Dermis lymphatic vessel endothelial cell (primary cell): ENCODE measurements at places on chromosomes 4 and X. TPM values are rescaled to one million over a fixed set of nuclear protein-coding genes. Genes with fewer than 3 reads are reported as not detected.

Gene LRCH2
- total RNA-seq: 11.5 and 14.3 TPM in 2 replicates

Gene S100P
- total RNA-seq: 0.54 TPM in 1 of 2 replicates, not detected in the other

Gene MAGEB10
- not detected in 2 replicates for total RNA-seq

Gene CSN1S1
- total RNA-seq: not detected in 2 replicates

Gene PITX2
- total RNA-seq: 0.09 and 0.11 TPM in 2 replicates

Gene CSAG3
- total RNA-seq: not detected in 2 replicates

Gene GIMD1
- not detected in 2 replicates for total RNA-seq

Gene ZRSR2
- total RNA-seq: 1.3 and 3.1 TPM in 2 replicates

Gene WAS
- total RNA-seq: not detected in 2 replicates

Gene NMU
- 0.17 TPM in 1 of 2 replicates, not detected in the other for total RNA-seq

Gene MED14
- total RNA-seq: 13.9 and 20.4 TPM in 2 replicates

Gene MSX1
- total RNA-seq: 0.87 and 1.2 TPM in 2 replicates

Gene SPANXC
- not detected in 2 replicates for total RNA-seq

Gene SMIM20
- total RNA-seq: 15.0 and 20.7 TPM in 2 replicates

Gene IBSP
- total RNA-seq: not detected in 2 replicates

Gene SMIM10L2A
- total RNA-seq: 0.76 and 0.95 TPM in 2 replicates

Gene GUF1
- total RNA-seq: 6.2 and 10.5 TPM in 2 replicates

Gene SLITRK4
- under 0.01 TPM in 1 of 2 replicates, not detected in the other for total RNA-seq

Gene IL1RAPL1
- total RNA-seq: 0.09 TPM in 1 of 2 replicates, not detected in the other

Gene FOXP3
- total RNA-seq: under 0.01 TPM in 1 of 2 replicates, not detected in the other

Gene PAK3
- total RNA-seq: 1.3 and 1.7 TPM in 2 replicates

Gene ADH1B
- total RNA-seq: 0.09 TPM in 1 of 2 replicates, not detected in the other

Gene CSN3
- total RNA-seq: not detected in 2 replicates

Gene CCSER1
- 0.11 and 0.17 TPM in 2 replicates for total RNA-seq

Gene POU4F2
- total RNA-seq: not detected in 2 replicates

Gene GAGE10
- not detected in 2 replicates for total RNA-seq

Gene BST1
- 16.5 and 77.7 TPM in 2 replicates for total RNA-seq

Gene MPP1
- total RNA-seq: 25.3 and 26.8 TPM in 2 replicates

Gene SLC10A3
- 9.0 and 12.9 TPM in 2 replicates for total RNA-seq

Gene NDNF
- total RNA-seq: 0.87 and 3.4 TPM in 2 replicates

Gene PORCN
- 4.6 and 6.1 TPM in 2 replicates for total RNA-seq

Gene CCDC110
- 0.43 and 0.60 TPM in 2 replicates for total RNA-seq

Gene F8A2
- total RNA-seq: not detected in 2 replicates

Gene RASGEF1B
- 0.52 TPM in 1 of 2 replicates, not detected in the other for total RNA-seq

Gene MAGEA2
- total RNA-seq: not detected in 2 replicates

Gene USP26
- total RNA-seq: not detected in 2 replicates

Gene GLRA3
- not detected in 2 replicates for total RNA-seq

Gene RASSF6
- not detected in 2 replicates for total RNA-seq

Gene P2RY8
- 0.26 and 0.43 TPM in 2 replicates for total RNA-seq

Gene ANXA10
- total RNA-seq: 0.11 TPM in 1 of 2 replicates, not detected in the other

Gene TRIM75
- not detected in 2 replicates for total RNA-seq

Gene PPBP
- not detected in 2 replicates for total RNA-seq

Gene RBM47
- under 0.01 TPM in 1 of 2 replicates, not detected in the other for total RNA-seq

Gene BMPR1B
- total RNA-seq: 0.09 TPM in 1 of 2 replicates, not detected in the other

Gene REPS2
- 9.7 and 11.2 TPM in 2 replicates for total RNA-seq

Gene CTPS2
- 12.2 and 16.8 TPM in 2 replicates for total RNA-seq

Gene SSX2B
- total RNA-seq: not detected in 2 replicates

Gene SPANXA2
- not detected in 2 replicates for total RNA-seq

Gene KCNE5
- total RNA-seq: 0.09 TPM in 1 of 2 replicates, not detected in the other

Gene NWD2
- under 0.01 TPM in 1 of 2 replicates, not detected in the other for total RNA-seq

Gene SSX2
- not detected in 2 replicates for total RNA-seq

Gene FAM149A
- total RNA-seq: 0.09 and 0.11 TPM in 2 replicates

Gene ARMCX4
- total RNA-seq: 3.9 and 4.0 TPM in 2 replicates

Gene MAGEB6B
- total RNA-seq: not detected in 2 replicates
